ENCODE measurements at places on chromosomes 6 and 20.

- peak; percentile 6 for DNase-seq
Observed at GRCh38 chr6:76682842-76683241, 610.4 kb upstream of the IMPG1 start.

- DNase-seq, result no peak
Observed at GRCh38 chr6:3596766-3597165, 139.9 kb upstream of the SLC22A23 start.

DNA sequence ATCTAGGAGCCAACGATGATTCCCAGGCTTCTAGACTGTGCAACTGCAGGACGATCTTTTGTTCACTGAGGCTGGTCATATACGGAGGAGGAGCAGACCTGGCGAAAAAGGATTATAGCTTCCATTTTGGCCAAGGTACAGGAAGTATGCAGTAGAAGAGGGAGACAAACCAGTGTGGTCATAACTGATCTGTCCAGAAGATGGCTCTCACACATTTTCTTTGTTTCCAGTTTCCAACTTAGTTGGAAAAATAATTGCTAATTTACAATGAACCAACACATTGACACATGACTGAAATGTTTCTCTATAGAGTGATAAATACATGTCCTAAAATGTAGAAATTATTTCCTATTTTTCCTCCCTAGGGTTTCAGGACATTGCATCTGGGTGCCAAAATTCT, 364.1 kb upstream of the BTBD3 start:
- DNase-seq, result no peak

- no peak for DNase-seq
Observed at GRCh38 chr6:101700655-101701054, 307.1 kb downstream of the GRIK2 start.

GRCh38 chr20:57439993-57440392, 48.8 kb downstream of the RBM38 start:
- no peak for DNase-seq

- DNase-seq, result peak; percentile 64
Observed at GRCh38 chr6:47437592-47437991, 40.0 kb upstream of the CD2AP start.

DNA sequence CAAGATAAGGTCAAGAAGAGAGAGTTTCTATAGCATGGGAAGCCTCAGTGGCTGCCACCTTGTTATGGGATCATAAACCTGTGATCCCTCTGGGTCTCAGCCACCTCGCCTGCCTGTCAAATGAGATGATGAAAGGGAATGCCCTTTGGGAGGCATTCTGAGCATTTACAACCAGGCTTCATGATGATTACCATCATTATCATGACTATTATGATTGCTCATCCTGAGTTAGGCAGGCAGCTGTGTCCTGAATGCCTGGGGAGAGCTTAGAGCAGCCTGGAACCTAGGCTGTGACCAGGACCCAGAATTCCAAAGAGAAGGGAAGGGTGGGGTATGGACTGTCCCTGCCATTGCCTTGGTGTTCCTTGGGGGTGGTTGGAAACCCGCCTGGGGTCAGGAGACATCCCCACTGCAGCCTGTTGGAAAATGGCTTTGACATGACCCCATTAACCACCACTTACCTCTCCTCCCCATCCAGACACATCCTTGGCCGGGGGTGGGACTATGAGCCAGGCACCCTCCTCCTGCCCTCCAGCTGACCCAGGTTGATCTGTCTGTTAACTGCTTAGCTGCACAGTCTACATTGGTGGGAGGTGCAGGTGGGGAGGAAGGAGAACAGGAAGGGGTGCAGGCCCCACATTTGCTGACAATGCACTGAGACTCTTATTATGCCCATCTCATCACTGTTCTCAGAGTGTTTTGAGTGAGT, 51.9 kb downstream of the LRFN2 start:
- DNase-seq, result no peak

GRCh38 chr6:48037946-48038345, 73.1 kb downstream of the PTCHD4 start:
- no peak for DNase-seq

DNA sequence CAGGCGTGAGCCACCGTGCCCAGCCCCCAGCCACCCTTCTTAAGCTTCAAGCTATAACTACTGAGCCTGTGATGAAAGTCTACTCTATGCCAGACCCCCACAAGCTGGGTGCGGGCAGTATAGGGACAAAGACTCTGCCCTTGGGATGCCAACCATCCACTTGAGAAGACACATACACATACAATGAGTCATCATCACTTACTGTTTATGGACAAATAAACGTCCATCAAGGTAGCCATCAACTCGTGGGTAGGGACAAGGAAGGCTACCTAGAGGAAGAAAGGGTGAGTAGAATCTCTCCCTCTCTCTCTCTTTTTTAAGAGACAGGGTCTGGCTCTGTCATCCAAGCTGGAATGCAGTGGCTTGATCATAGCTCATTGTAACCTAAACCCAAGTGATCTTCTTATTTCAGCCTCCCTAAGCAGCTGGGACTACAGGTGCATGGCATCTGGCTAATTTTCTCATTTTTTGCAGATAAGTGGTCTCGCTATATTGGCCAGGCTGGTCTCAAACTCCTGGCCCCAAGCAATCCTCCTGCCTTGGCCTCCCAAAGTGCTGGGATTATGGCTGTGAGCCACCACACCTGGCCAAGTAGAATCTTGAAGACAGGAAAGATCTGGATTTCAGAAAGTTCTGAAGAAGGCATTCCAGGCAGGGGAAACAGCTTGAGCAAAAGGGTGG, 2.6 kb upstream of the TP53INP2 start:
- DNase-seq, result no peak

DNA sequence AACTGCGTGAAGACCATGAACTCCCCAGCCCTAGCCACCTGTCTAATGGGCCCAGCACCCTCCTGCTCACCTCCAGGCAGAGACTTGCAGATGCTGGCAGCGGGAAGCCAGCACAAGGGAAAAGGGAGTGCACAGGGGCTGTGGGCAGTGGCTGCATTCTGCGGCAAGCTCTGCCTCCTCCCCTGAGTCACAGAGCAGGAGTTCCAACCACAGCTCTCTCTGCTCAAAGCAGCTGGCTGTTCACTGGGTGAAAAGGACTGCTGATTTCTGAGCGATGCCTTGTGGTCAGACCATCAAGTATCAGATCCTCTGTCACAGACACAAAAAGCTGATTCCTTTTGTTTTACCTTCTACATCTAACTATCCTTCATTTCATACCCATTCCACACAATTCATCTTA, 10.5 kb downstream of the NKX2-2 start:
- peak; percentile 91 for DNase-seq

- DNase-seq, result no peak
Observed at GRCh38 chr6:54706391-54706790, 140.2 kb upstream of the FAM83B start.

All from GM12865 (cell line).